CD14-positive monocyte (primary cell): ENCODE measurements at places on chromosomes 3 and 15.

DNA sequence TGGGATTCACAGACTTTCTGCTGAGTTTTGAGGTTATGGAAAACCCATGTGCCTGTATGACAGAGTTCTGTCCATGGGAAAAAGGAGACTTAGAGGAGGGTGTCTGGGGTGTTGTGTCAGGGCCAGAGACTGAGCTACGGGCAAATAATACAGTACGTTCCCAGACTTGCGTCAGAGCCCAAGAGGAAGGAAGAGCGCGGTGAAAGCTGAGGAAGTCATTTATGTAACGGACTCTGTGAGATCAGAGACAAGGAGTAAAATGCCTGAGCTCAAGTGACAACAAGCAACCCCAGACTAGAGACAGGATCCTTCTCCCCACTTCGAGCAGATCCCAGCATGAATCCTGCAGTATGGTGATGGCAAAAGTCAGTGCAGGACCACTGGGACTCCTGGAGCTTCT is 368.6 kb upstream of the MCTP2 start:
- peak; percentile 88 for DNase-seq

GRCh38 chr15:27872355-27872754 is 226.8 kb downstream of the OCA2 start:
- no peak for DNase-seq

DNA sequence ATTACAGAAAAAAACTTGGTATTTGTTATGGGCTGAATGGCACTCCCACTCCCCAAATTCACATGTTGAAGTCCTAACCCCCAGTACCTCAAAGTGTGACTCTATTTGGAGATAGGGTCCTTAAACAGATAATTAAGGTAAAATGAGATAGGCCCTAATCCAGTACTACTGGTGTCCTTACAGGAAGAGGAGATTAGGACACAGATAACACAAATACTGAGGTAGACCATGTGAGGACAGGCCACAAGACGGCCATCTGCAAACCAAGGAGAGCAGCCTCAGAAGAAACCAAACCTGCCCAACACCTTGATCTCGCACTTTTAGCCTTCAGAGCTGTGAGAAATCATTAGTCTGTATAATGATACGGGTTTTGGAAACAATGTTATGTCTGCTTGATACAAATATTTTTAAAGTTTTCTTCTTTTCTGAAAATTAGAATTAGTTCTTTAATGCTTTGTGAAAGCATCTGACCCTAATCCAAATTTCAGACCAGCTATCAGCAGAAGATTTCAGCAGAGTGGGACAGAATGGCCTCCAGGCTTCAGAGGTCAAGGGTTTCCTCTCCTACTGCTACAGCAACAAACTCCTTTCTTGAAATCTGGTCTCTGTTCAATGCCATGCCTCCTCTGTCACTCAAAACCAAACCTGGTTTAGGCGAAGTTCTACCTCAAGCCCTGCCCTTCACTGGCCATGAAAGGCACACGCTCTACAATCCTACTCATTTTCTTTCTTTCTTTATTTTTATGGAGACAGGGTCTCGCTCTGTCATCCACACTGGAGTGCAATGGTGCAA is 22.0 kb upstream of the HDC start:
- no peak for DNase-seq

GRCh38 chr15:67100801-67101581 is 35.6 kb downstream of the SMAD3 start:
- DNase-seq, result peak; percentile 78

GRCh38 chr3:156643729-156644389 is 30.5 kb upstream of the TIPARP start:
- peak; percentile 91 for DNase-seq

DNA sequence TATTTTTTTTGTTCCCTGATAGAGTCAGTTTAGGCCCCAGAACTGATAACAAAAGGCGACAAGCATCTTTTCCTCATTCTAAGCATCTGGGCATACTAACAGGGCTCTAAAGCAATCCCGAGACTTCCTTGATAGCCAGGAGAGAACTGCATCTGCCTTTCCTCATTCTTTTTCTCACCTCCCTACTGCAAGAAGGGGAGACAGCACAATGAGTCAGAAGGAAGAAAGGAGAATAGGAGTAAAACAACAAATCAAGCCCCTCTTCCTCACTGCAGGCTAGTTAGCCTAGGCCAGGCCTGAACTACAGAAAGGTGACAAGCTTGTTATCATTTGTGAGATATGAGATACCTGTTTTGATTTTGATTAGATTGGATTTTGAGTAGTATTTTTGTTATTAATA is 97.9 kb downstream of the NAALADL2 start:
- no peak for DNase-seq

DNA sequence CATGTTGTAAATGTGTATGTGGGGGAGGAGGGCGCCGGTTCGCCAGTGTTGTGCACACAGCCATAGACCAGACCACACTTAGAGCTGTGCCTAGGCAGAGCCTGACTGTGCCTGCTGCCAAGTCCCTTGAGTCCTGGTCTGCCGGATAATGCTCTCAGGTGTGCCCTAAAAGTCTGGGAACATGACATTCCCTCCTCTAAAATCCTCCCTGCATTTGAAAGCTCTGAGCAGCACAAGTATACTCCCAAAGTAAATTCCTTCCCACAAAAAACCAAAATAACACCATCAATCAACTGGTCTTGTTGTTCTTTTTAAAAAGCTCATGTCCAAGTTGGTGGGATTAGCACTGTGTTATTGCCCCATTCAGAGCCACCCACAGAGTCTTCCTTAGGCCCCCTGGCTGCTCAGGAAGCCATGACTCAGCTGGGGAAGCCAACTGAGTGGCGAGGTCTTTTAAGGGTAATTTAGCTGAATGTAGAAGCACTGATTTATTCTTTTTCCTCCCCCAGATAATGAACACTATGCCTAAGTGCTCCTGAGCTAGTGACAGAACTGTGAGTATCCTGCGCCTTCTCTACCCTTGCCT is 147.8 kb upstream of the MCTP2 start:
- no peak for DNase-seq

DNA sequence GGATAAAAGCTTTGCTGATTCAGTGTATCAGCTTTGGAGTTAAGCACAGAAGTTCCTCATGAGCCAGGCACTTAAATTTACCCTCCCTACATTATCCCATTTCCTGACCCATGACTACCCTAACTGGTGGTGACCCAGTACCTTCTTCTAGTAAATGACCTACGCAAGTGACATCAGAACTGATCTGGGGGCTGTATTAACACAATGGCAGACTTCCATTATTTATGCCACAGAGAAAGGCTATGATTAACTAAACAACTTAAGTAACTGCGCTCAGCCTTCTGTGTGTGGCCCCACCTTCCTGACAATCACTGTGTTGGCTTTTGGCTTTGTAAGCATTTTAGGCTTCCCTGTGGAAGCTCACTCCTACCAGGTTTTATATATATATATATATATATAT is 1.9 kb downstream of the MB21D2 start:
- DNase-seq, result no peak

DNA sequence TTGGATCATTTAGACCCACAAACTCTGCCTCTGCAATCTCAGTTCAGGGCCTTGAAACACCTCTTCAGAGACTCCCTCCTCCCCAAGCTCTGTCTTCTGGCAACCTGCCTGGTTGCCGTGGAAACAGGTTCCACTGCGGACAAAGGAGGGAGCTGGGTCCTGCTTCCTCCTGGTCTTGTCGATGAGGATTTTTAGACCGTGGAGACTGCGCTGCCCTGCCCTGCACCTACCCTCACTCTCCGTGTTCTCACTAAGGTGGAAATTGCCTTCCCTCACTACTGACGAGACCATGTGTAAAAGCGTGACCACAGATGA is at the start of gene RTP1:
Gene RTP1 (plus strand): TSS at position 152 of the 315 bp plus-strand sequence. CDS start 30 bp downstream, at position 182.
- DNase-seq, result no peak

DNA sequence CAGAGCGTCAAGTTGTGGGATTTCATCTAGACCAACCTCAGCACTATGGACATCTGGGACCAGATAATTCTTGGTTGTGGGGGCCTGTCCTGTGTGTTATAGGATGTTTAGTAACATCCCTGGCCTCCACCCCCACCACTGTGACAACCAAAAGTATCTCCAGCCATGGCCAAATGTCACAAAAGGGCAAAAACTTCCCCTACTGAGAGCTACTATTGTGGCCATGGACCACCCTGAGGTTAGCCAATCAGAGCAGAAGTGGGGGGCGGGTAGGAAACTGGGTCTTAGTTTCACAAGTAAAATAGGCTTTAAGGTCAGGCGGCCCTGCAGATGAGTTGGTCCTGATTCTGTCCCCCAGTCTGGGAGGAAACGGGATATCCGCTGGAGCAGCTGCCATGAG is 25.4 kb downstream of the KIF7 start:
- no peak for DNase-seq

GRCh38 chr3:64131725-64132469 is 93.4 kb downstream of the PRICKLE2 start:
- DNase-seq, result no peak

GRCh38 chr3:177781686-177782161 is 584.4 kb upstream of the TBL1XR1 start:
- DNase-seq, result no peak

- DNase-seq, result no peak
Observed at GRCh38 chr3:29972320-29972993, 633.9 kb upstream of the TGFBR2 start.

DNA sequence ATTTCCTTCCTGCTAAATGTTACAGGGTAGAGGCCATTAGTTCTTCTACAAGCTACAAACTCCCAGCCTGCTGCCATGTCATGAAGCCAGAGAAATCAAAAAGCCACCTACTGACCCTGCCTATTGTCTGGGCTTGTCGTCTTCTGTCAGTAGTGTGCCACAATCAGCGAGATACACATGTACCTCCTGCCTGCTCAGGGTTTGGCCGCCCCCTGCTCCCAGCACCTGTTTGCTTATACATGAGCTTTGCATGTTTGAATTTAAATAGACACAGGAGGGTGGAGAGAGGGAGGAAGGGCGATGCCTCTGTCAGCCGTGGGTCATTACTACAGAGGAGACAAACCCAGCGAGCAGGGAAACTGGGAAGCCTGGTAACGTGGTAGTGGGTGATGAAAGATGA is 106.1 kb downstream of the ROBO2 start:
- no peak for DNase-seq

DNA sequence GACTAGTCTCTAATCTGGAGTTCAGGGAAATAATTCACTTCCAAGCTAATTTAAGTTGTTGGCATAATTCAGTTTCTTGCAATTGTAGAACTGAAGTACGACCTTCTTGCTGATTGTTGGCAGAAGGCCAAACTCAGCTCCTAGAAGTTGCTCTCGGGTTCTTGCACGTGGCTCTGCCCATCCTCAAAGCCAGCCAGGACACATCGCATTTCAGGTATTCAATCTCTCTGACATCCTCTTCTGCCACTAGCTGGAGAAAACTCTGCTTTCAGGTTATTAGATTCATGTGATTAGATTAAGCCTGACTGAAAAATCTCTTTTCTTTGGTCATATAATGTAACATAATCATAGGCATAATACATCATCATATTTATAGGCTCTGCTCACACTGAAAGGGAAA is 362.0 kb downstream of the ZPLD1 start:
- DNase-seq, result no peak

DNA sequence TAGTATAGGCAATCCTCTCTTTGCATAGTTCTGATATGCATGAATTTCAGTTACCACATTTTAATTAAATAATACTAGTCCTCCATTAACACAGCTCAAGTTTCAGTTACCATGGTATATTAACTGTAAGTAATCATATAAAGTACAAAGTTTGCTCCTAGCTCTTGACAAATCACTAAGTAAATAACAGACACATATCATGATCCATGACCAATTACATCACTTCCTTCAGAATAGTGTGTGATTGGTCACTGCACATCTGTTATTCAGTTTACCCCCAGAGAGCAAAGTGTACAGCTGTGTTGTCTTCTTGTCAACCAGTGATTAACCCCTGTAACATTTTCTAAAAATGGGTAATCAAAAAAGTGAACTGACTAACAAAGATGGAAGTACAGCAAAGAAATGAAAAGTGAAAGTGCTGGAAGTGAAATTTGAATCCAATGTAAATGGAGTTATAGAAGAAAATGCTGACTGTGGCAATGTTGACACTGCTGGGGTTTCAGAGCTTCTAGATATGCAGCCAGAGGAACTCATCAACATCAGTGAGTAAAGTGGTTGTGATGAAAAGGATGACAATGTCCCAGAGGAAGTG is 30.2 kb upstream of the LEKR1 start:
- peak; percentile 74 for DNase-seq
